NCI-H446 treated with DMSO at 0.1 percent for 48 hours (cell line): ENCODE measurements at places on chromosomes 13 and 19.

DNA sequence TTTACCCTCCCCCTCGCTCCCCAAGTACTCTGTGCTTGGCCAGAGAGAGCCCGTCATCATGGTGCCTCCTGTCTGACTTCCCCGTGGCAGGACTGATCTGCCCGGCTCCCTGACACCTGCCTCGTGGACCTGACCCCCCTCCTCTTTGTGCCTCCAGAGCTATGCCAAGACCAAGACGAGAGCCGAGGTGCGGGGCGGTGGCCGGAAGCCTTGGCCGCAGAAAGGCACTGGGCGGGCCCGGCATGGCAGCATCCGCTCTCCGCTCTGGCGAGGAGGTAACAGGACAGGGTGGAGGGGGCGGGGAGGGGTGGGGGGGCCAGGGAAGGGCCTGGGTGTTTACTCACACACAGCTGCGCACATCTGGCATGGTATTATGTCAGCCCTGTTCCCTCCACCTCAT lies 4.5 kb downstream of the MRPL4 start:
- DNase-seq = no peak

- no peak for DNase-seq
Observed at GRCh38 chr19:6034512-6034911, 56.6 kb upstream of the RANBP3 start.

DNA sequence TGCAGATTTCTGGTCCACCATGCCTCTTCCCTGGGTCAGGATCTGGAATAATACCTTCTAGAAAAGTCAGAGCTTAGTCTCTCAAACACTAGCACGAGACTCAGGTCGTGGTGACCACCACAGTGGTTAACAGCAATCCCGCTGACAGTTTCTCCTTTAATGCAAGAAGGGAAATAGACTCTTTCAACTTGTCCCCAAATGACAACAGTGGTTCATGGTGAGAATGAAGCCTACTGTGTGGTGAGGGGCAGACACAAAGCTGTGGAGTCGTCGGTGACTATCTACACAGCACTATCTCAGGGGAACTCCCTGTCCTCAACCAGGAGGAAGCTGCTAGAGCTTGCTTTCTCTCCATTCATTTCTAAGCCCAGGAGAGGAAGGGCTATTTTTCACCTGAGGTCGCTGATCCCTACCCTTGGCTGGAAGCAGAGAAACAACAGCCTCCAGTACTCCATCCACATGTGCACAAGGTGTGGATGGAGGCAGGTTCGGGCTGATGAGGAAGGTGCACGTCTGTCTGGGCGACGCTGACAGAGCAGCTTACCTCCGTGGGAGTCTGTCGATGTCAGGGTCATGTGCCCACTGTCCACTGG lies 72.4 kb downstream of the STK24 start:
- DNase-seq = no peak

- no peak for DNase-seq
Observed at GRCh38 chr13:109977212-109977968, 191.0 kb upstream of the IRS2 start.

DNA sequence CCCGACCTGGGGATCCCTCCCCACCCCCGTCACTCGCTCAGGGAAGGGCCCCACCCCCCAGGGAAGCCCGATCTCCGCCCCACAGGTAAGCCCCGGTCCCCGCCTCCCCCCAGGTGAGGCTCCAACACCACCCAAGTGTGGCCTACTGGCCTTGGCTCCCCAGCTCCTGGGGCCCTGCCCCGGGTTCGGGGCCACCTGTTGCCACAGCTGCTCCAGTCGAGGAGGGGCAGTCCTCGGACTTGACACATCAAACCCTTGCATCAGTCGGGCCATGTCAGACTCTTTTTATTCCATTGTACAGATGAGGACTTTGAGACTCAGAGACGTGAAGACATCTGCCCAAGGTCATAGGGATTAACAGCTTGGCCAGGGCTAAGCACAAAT lies 512 bp downstream of the CC2D1A start:
- no peak for DNase-seq

DNA sequence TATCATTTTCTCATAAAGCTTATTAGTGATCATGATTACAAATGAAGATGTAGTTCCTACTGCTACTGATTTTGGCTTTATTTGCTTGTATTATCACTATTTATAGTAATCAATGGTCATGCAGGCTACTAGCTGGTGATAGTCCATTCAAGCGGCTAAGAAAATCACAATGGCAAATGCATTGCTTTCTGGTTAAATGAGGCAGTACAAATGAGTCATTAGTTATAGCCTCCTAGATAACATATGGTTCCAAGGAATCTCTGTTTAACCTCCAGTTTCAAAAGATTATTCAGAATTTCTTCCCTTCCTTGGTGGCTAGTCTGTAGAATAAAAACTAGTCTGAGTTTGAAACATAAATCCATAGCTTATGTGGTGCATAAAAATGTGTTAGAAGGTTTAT lies 141.3 kb upstream of the HTR2A start:
- no peak for DNase-seq
